ENCODE measurements at places on chromosomes 1 and 21.

- DNase-seq = no peak
Observed at GRCh38 chr1:92483610-92484471, 2.9 kb downstream of the GFI1 start.

GRCh38 chr1:211715971-211716370 lies 40.5 kb upstream of the NEK2 start:
- DNase-seq = no peak

GRCh38 chr1:79196211-79196610 lies 189.7 kb upstream of the ADGRL4 start:
- no peak for DNase-seq

DNA sequence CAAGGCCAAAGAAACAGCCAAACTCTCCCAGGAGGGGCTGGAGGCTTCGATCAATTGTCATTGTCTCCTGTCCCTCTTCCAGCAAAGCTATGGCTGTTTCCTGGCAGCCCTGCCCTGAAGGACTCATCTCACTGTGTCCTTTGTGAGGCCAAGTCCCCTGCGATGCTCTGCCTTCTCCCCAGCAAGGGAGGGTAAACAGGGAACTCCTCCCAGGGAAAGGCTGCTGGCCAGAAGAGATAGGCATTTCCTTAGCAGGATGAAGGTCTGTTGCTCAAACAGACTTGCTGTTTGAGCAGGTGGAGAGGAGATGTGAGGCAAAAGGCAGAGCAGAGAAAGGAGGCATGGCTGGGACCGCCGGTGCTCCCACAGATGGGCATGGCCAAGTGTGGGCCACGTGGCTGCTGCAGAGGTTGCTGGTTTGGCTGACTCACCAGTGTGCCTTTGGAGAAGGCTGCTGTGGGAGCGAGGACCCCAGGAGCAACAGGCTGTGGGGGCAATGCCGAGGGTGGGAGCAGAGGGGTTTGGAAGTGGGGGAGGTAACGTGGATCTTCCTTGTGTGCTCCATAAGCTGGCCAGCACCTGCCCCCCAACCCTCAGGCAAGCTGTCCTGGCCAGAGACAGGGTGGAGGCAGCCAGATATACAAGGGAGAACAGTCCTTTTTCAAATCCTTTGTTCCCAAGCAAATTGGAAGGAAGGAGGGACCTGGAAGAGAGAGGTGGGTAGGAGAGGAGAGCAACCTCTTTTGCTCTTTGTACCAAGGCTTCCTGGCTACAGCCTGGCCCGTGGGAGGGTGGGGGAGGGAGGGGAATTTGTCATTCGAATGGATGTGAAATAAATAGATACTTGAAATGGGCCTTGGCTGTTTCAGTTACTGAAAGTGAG lies 449.8 kb downstream of the SIPA1L2 start:
- no peak for DNase-seq

DNA sequence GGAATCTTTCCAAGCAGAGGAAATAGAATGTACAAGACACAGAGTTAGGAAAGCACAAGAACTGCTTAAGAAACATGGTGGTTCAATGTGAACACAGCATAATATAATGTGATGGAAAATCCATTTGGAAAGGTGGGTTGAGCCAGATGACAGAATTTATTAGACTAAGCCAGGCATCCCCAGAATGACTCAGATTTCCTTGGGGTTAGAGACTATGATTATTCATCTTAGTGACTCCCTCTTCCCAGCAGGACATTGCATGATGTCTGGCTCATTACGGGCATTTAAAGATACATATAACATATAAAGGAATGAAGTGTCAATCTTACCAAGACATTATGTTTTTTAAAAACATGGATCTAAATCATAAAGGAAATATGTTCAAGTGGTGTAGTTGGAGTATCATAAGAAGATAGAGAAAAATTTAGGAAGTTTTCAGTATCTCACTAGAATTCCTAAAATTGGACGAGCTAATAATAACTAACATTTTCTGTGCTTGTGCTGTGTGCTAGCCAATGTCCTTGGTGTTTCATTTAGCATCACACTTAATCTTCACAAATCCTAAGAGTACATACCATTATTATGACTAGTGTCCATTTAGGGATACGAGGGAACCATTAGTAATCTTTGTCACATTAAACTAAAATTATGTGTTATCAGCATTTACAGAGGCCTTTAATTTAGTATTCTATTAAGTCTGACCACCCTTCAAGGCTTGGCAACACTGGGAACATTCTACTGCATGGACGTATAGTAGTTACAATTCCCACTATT lies 41.0 kb upstream of the ST6GALNAC5 start:
- DNase-seq = no peak

GRCh38 chr1:30613188-30613587 lies 110.2 kb downstream of the MATN1 start:
- DNase-seq = no peak

DNA sequence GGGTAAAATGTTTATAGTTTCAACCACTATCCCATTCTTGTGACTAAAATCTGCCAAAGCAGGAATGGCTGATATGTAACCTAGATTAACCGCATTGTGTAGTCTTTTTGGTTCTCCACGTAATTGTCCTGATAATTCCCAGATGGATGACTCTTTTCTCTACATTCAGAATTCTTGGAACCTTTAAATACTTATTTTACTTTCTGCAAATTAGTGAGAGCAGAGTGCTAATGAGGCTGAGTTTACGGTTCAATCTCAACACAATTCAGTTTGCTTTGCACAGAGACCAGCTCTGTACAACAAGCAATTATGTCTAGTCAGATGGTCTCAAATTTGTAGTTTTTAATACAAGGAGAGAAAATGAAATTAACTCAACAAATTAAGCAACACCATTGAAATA lies 9.1 kb downstream of the CRB1 start:
- DNase-seq = no peak

DNA sequence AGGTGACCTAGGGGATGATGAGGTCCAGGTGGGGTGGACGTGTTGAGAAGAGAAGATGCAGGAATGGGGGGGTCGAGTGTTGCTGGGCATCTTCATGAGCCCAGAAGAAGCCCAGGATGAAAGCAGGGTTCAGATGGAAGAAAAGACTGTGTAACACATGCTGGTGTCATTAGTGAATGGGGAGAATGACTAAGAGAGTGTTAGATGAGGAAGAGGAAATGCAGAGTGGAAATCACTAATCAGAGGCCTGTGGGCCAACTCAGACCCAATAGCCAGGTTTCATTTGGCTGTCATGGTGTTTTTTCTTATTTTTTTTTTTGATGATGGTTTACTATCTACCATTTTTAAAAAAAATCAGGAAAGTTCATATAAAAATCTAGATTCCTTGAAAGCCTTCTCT lies 180.8 kb upstream of the CAMK1G start:
- DNase-seq = no peak

- DNase-seq = no peak
Observed at GRCh38 chr1:115977499-115978258, 1.4 kb downstream of the SLC22A15 start.

DNA sequence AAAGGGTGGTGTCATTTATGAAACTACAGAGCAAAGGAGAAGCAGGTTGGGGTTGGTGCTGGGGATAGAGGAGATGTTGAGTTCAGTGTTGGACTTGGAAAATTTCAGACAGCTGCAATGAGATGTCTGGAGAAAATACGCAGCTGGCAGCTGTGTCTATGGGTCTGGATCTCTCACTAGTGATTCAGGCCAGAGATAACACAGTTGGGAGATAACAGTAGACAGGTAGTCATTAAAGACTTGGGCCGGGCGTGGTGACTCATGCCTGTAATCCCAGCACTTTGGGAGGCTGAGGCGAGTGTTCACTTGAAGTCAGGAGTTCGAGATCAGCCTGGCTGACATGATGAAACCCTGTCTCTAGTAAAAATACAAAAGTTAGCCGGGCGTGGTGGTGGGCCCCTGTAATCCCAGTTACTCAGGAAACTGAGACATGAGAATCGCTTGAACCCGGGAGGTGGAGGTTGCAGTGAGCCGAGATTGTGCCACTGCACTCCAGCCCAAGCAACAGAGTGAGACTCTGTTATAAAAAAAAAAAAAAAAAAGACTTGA lies 2.5 kb upstream of the TFAP2E start:
- DNase-seq = no peak

GRCh38 chr1:110559157-110559556 lies 40.2 kb upstream of the KCNA10 start:
- no peak for DNase-seq

GRCh38 chr1:197843401-197843800 lies 59.0 kb upstream of the C1orf53 start:
- DNase-seq = no peak

Data from occipital lobe (tissue), 3 donors.